NCI-H187 (cell line): ENCODE measurements at places on chromosomes 4 and X.

GRCh38 chr4:71377561-71377960 is 38.7 kb downstream of the SLC4A4 start:
- DNase-seq = no peak

DNA sequence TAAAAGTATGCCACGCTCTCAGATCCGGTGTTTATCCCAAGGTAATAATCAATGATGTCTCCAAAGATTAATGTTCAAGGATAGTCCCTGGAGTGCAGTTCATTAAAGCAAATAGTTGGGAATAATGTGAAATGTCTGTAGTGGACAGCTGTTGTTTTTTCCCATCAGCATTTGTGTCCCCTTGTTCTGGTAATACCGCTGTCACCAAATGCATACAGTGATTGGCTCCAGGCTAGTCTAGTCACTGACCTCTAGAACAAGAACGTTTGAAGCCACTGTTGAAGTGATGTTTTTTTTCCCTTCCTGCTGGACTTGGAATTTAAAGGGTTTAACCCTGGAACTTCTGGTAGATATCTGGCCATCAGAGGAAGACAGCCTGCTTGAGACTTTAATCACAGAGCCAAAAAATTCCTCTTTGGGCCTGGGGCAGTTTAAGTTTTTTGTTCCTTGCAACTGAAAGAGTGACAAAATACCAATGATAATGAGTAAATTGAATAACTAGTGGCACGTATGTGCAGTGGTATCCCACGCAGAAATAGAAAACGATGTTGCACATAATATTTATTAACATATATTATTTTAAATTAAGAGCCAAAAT is 30.6 kb downstream of the HSD17B11 start:
- no peak for DNase-seq

- no peak for DNase-seq
Measured at GRCh38 chrX:109036624-109037023, 300.3 kb upstream of the IRS4 start.

DNA sequence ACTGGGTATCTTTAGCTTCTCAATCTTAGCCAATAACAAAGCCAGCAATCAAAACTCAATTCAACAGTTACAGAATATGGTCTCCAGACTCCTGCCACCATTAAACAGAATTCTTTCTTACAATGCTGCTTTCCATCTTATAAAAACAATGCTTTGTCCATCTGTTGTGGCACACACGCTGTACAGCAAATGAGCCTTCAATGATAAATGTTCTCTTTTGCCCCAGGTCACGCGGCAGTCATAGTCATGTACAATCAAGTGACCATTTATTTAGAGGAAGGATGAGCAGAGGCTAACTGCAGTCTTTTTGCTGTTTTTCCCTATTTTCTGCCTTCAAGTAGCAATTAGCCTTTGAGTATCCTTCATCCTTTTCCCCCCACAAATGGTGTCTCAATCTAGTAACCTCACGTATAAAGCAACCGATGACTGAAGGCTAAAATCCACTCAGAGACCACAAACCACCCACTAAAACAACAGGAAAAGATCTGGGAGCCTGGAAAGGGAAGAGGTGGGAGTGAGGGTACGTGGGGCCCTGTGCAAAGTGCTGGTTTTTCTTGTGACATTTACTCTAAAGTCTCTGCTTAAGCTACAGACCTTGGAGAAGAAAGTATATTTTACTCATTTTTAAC is 24.4 kb downstream of the TRIM2 start:
- no peak for DNase-seq

GRCh38 chr4:83574247-83574646 is 38.3 kb downstream of the GPAT3 start:
- DNase-seq = no peak

- DNase-seq = no peak
Measured at GRCh38 chr4:4225915-4226605, 669 bp downstream of the OTOP1 start.

GRCh38 chr4:103664436-103665075 is 55.2 kb downstream of the TACR3 start:
- no peak for DNase-seq

GRCh38 chrX:17560385-17560784 is 176.9 kb upstream of the SCML1 start:
- no peak for DNase-seq
